CD4-positive, alpha-beta memory T cell (primary cell): ENCODE measurements at places on chromosomes 12 and 14. TPM values are rescaled to one million over a fixed set of nuclear protein-coding genes. Genes with fewer than 3 reads are reported as not detected.

Gene STON2
- total RNA-seq: not detected

DNA sequence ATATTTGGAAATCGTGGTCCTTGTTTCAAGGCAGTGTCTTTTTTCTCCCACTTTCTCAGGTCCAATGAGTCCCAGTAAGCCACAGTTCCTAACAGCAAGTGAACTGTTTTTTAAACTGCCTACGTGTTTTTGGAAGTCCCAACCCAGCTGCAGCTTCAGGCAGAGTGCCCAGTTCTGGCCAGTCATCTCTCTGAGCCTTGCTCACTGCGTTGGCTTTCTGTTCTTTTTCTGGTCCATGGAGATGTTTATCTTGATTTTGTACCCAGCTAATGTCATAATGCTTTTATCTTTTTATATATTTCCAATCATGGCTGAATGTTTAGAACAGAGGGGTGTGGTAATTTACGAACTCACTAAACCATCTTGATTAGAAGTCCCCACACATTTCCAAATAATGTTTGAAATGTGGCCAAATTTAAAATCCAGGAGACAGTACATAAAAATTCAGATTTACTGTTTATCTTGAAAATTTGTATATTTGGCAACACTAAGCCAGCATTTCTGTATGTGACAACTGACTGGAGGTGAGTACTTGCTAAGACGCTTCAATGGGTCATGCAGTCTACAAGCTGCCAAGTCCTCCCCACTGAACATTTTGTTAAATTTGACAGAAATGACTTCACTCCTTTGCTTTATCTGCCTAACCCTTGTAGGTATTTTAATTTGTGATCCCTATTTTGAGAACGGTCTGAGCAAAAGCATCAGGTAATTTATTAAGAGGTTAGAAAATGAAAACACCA is 46.1 kb upstream of the OTOGL start:
- no peak for DNase-seq

- no peak for DNase-seq
These were observed 83.5 kb downstream of the MAP1LC3B2 start for GRCh38 chr12:116642683-116643082.

DNA sequence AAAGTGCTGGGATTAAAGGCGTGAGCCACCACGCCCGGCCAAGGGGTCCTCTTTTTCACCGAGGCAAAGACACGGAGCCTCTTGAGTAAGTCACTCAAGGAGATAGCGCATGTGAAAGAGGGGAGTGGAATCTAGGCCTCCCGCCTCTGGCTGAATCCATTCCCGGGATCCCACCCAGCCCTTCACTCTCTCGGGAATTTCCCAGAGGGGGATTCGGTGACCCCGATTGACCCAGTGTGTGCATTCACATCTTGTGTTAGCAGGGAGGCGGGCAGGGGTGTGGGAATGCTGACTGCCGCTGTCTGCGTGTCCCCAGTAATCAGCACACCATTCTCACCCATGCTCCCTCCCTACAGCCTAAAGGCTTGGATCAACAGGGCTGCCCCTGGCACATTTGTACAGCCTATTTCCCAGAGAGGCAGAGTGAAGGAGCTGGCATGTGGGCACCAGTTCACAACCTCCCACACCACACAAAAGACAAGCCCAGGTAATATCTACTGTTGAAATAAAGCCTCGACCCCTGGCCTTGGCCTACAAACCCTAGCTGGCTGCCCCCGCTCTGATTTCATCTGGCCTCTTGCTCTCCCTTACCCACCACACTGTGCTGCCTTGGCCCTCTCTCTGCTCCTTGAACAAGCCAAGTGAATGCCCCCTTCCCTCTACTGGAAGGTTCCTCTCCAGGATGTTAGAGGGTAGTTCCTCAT is 1.3 kb upstream of the LTBP2 start:
- DNase-seq: no peak

- DNase-seq: no peak
These were observed 57.6 kb downstream of the SPTSSA start for GRCh38 chr14:34404416-34404815.

- no peak for DNase-seq
These were observed 16.3 kb upstream of the MYO1H start for GRCh38 chr12:109331301-109331952.

DNA sequence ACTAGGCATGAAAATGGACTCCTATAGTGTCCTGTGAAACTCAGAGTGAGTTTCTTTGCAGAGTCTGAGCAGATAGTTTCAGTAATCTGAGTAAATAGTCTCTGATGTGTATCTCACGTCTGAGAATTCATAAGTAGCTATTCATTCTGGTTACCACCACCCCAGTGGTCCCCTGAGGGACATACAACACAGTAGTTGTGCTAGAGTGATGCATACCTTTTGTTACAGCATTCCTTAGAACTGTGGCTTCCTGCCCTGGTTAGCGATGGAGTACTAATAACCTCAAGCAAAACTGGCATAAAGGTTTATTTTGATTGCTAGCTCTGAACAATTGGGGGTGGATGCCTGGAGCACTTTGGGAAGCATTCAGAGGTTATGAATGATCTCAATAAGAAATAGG is 114.7 kb downstream of the DAAM1 start:
- DNase-seq: no peak

DNA sequence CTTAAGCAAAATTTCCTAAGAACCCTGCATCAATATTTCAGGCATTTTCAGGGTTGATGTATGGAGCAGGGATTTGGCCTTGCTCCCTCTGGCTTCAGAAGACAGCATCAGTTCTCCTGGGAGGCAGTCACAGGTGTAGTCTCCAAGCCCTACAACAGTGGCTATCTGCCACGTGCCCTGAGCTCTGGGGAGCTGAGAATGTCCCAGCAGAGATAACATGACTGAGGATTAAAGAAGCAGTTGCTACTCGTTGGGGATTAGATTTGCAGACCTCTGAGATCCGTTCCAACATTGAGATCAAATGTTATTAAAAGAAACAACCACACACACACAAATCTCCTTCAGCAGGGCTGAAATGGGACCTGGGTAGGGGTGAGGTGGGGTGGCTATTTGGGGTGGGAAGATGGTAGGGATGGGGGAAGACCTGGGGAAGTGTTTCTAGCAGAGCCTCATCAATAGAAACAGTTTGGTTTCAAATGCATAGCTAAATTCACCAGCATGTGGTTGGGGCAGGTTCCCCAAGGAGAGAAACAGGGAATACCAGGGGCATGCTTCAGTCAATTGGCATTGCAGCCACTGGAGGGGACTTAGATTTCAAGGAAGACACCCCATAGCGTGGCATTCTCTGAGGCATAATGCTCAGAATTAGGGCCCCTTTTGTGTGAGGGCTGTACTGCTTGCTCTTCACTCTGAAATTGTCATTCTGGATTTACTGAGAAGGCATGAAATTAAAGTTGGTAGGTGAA is 15.2 kb upstream of the FAM234B start:
- no peak for DNase-seq

DNA sequence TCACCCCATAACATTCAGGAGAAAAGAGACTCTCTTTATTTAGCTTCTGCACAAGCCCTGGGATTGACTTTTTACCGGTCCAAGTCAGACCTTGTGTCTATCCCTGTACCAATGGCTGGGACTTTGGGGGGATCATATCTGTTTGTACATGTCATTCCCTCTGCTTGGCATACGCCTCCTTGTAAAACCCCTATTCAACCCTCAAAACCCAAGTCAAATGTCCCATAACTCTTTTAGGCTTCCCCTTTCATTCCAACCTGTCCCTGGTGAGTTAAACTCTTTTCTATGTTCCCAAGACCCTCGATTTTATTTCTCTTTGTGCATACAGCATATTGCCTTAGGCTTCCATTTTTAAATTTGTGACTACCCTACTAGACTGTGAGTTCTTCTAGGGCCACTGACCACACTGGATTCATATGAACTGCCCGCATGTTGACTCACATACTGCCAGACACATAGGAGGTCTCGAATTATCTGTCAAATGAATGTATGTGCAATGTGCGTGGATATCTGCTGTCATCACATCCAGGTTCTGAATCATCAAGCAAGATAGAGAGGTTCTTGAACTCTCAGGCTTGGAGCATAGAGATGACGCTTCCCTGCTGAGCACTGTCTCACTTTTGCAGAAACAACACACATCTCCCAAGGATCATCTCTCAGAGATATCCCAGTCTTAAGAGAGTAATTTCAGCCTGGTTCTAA is 548.6 kb upstream of the TBX3 start:
- DNase-seq: no peak

Gene PRICKLE1
- not detected for total RNA-seq

GRCh38 chr12:95220726-95221125 is 3.1 kb downstream of the VEZT start:
- DNase-seq: no peak

Gene PRKD1
- not detected for total RNA-seq

Gene SERPINA3
- not detected for total RNA-seq

GRCh38 chr14:42629553-42629952 is 1022.9 kb downstream of the LRFN5 start:
- no peak for DNase-seq

GRCh38 chr14:37172024-37172869 is at the start of gene SLC25A21:
SLC25A21 (minus strand) TSS chr14:37172606.
- DNase-seq: no peak

DNA sequence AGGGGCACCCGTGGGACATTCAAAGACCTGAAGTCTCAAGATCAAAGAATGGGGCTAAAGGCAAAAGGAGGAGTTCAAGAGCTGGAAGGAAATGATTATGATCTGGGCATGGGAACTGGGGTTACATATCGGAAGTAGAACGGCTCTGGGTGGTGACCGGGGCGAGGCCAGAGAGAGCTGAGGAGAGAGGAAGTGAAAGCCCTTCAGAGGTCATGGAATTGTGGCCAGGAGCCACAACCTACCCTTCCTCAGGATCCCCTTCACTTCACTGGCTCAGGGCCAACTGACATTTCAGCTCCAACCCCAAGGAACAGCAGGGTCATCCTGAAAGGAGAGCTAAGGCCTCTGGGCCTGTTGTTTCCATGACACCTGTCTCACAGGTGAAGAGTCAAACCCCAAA is 57.8 kb downstream of the GALNT16 start:
- DNase-seq: no peak

GRCh38 chr14:20436363-20436755 is 393 bp upstream of the KLHL33 start:
- no peak for DNase-seq
